Stimulated activated CD4-positive, alpha-beta T cell treated with anti-CD3 and anti-CD28 coated beads, Interleukin-1b, Interleukin-23, amount 100 ng/mL, for 1 hour (primary cell): ENCODE measurements at places on chromosomes 13 and 19.

- no peak for DNase-seq
These were observed 11.2 kb upstream of the KCNC3 start for GRCh38 chr19:50340331-50340730.

GRCh38 chr19:47013041-47013517 lies 6.6 kb upstream of the NPAS1 start:
- peak; percentile 53 for DNase-seq

DNA sequence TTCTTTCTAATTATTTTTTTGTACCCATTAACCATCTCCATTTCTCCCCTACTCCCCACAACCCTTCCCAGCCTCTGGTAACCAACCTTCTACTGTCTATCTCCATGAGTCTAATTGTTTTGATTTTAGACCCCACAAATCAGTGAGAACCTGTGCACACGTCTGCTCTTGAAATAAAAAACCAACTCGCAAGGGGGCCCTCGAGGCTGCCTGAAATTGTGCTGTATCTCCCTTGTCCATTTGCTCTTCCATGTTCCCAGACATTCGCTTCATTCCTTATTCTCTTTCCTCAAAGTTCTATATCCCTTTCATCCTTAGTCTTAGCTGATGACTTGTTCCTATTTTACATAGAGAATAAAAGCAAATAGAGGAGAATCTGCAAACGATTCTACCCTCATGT lies 95.0 kb downstream of the GPC5 start:
- DNase-seq, result no peak

GRCh38 chr13:91117351-91117750 lies 230.1 kb upstream of the MIR17HG start:
- DNase-seq, result no peak

GRCh38 chr19:18611327-18612050 lies 1.2 kb upstream of the TMEM59L start:
- DNase-seq, result no peak

GRCh38 chr19:6674868-6675305 lies 4.9 kb upstream of the TNFSF14 start:
- peak; percentile 78 for DNase-seq

DNA sequence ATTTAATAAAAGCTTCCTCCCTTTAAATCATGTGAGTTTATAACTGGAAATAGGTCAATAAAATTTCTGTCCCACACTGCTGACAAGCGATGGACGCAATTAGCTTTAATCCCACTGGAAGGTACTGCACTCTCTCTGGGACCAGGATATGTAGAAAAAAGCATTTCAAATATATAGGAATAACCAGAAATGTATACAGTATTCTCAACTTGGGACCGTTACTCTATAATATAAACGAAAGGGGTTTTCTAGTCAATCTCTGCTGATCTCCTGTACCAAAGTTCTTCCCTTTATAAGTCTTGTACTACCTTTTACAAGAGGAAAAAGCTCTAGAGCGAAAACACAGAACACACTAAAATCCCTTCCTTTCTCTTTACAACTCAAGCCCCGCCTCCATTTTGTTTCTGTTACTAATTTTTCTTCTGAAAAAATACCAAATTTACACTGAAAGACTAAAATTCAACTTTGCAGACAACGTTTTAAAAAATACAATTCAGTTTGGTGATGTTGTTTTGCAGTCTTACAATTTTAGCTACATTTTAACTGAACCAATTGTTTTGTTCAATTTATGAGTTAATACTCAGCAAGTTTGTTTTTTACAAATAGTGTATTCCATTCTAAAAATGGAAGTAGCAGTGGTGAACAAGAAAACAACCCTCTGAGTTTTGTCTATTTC lies 1.7 kb upstream of the USPL1 start:
- DNase-seq, result no peak

GRCh38 chr13:84630476-84630875 lies 748.2 kb upstream of the SLITRK1 start:
- DNase-seq, result no peak

DNA sequence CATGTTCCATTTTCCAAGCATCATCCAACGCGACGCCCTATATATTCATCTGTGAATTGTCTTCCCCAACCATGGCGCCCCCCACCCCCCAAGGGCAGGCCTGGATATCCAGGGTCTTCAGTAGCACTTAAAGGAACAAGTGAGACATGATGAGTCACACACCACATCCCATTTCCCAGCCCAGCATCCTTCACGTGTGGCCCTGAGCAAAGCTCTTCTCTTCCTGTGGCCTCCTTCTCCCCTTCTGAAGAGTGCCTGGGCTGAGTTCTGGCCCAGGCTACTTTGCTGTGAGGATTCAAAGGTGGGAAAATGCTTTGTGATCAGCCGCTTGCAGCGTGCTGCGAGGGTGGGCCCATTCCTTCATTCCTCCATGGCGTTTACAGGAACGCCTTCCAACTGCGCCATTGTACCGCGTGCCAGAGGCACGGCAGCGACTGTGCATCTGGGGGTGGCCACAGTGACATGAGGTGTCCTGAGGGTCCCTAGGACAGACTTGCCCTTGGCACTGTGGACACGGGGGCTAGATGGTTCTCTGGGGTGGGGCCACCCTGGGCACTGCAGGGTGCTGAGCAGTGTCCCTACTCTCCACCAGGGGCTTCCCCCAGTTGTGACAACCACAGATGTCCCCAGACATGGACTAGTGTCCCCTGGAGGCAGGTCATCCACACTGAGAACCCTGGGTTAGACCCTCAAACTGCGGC lies 11.7 kb downstream of the PLIN4 start:
- no peak for DNase-seq

- no peak for DNase-seq
These were observed 96.1 kb downstream of the MYO16 start for GRCh38 chr13:108725471-108725870.

- DNase-seq, result no peak
These were observed 75.2 kb downstream of the DGKH start for GRCh38 chr13:42123600-42123999.

DNA sequence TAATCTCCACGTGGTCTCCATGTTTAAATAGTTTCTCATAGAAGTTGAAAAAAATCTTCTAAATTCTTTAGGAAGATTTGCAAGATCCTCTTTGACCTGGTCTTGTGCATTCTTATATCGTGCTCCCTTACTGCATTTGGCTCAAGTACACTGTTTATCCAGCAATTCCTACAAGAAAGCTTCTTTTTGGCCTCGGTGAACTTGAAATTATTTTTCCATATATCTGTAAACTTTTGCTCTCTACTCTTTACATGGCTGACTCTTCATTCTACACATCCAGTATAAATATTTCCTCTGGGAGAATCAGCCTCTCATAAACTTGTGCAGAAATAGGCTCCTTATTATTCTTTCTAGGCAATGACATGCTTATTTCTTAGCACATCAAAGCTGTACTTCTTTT lies 1457.9 kb upstream of the PRR20A start:
- no peak for DNase-seq

GRCh38 chr13:67223742-67224141 lies 6.4 kb downstream of the PCDH9 start:
- DNase-seq, result no peak

GRCh38 chr13:92265408-92265807 lies 867.0 kb downstream of the GPC5 start:
- no peak for DNase-seq

- no peak for DNase-seq
These were observed 27.8 kb upstream of the MIER2 start for GRCh38 chr19:372306-372890.

- no peak for DNase-seq
These were observed 373.5 kb downstream of the KCTD12 start for GRCh38 chr13:76512721-76513145.

- peak; percentile 27 for DNase-seq
These were observed 665 bp downstream of the TUBGCP3 start for GRCh38 chr13:112587212-112587763.

- no peak for DNase-seq
These were observed 60.6 kb upstream of the KLF12 start for GRCh38 chr13:74194846-74195245.

- no peak for DNase-seq
These were observed 23.3 kb downstream of the EXOSC8 start for GRCh38 chr13:37023871-37024270.

GRCh38 chr13:27868641-27869435 lies 51.0 kb upstream of the PDX1 start:
- DNase-seq, result no peak

DNA sequence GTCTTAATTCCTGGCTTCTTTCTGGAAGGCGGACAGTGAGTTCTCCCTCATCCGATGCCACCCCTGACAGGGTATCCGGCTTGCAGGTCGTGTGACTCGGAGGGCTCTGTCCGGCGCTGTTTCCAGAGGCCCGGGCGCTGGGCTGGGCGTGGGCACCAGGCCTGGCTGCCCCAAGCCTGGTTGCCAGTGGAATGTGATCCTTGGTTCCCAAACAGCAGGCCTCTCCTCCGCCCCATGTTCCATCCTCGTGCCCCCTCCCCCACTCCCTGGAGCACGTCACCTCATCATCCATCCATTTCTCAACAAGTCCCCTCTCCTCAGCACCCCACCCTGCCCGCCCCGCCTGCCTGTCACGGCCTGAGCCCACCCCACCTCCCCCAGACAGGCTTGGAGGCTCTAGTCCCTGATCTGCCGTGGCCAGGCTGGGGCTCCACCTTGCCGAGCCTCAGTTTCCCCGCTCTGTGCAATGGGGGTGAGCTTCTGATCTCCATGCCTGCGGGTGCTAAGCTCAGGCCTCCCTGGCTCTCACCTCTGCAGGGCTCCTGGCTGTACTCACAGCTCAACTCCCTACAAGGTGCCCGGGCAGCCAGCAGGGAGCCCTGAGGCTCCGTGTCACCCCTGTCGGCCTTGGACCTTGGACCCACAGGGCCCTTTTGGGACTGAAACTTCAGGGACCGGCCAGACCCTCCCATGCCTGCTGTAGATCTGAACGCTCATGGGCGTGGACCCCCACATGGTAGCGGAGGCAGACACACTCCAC lies 2.3 kb downstream of the TBXA2R start:
- DNase-seq, result no peak

- no peak for DNase-seq
These were observed 164.5 kb downstream of the RGCC start for GRCh38 chr13:41621716-41622431.

GRCh38 chr13:46121033-46121432 lies 16.2 kb upstream of the CPB2 start:
- DNase-seq, result no peak

DNA sequence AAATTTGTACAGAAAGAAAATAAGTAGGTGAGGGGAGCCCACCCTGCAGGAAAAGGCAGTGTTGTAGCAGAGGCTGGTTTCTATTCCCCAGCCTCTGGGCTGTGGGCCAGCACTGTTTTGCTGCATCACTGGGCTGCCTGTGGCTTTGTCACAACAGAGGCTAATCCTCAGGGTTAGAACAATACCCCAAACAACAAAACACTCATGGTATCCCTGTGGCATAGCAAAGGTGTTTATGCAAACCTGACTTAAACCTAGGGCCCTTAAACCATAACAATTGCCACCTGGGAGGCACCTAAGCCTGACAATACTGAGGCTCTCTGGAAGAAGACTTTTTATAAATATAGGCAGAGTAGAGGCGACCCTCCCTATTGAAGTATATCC lies 314.7 kb downstream of the OLFM4 start:
- DNase-seq, result no peak

GRCh38 chr13:48318821-48319511 lies 15.4 kb downstream of the RB1 start:
- DNase-seq, result no peak

DNA sequence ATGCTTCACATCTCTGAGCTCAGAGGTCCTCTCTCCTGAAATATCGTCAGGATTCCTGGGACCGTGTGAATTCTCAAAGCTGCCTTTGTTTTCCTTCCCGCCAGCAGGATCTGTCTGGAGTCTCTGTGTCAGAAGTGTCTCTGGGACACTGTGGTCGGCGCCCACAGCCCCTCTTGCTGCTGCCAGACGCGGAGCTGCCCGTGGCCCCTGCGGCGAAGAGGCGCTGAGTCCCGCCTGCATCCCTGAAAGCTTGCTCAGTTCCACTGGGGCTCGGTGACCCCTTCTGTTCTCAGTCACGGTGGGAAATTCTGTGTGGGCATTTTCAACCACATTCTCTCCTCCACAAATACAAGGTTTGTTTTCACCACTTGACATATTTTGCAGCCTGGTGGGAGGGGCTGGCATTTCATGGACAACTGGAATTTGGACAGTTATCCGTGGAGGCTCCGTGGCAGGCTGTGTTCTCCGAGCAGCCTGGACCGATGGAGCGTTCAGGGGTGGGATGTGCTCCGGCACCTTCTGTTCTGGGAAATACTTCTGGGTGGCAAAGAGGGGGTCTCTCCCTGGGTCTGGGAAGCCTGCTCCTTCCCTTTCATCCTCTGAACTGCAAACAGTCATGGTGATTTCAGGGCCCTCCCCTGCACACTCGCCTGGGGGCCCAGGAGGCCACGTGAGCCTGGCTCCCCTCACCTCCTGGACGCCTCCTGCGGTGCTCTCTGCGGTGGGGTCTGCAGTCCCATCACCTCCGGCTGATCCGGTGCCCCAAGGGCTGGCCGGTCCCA lies 42.6 kb upstream of the GRTP1 start:
- no peak for DNase-seq

- no peak for DNase-seq
These were observed 6.9 kb upstream of the LTBP4 start for GRCh38 chr19:40594255-40594654.

GRCh38 chr19:19345232-19345631 lies 24.6 kb downstream of the MAU2 start:
- DNase-seq, result no peak

GRCh38 chr19:1222394-1222793 lies 15.4 kb downstream of the CBARP start:
- no peak for DNase-seq

DNA sequence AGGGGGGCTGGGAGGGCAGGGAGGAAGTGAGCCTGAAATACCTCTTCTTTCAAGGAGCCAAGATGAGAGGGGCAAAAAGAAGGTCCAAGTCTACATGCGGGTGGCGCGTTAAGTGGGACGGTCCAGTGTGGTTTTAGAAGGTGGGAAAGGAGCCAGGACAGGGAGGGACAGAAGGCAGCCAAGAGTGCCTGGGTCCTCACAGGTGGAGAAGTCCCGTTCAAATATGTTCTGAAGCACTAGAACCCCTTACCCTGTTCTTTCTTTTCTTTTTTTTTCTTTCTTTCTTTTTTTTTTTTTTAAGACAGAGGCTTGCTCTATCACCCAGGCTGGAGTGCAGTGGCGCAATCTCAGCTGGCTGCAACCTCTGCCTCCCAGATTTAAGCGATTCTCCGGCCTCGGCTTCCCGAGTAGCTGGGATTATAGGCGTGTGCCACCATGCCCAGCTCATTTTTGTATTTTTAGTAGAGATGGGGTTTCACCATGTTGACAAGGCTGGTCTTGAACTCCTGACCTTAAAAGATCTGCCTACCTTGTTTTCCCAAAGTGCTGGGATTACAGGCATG lies 7.4 kb downstream of the CAMSAP3 start:
- no peak for DNase-seq

DNA sequence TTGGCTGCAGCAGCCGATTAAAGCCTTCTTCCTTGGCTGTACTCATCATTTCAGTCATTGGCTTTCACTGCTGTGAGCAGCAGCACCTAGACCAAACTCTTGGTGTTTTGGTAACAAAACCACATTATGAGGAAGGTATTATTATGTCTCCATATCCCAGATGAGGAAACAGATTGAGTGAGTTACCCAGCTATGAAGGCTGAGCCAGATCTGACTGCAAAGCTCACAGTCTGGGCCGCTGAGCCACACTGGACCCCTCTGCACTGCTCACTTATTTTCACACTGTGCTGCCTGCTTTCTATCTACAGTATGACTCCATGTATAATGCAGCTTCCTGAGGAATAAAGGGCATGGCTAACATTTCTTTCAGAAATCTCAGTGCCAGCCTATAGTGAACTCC lies 24.5 kb downstream of the CRYL1 start:
- DNase-seq, result no peak
